ENCODE measurements at places on chromosomes 7 and 10.

- DNase-seq = no peak
Observed at GRCh38 chr10:95517536-95518454, 43.4 kb downstream of the SORBS1 start.

DNA sequence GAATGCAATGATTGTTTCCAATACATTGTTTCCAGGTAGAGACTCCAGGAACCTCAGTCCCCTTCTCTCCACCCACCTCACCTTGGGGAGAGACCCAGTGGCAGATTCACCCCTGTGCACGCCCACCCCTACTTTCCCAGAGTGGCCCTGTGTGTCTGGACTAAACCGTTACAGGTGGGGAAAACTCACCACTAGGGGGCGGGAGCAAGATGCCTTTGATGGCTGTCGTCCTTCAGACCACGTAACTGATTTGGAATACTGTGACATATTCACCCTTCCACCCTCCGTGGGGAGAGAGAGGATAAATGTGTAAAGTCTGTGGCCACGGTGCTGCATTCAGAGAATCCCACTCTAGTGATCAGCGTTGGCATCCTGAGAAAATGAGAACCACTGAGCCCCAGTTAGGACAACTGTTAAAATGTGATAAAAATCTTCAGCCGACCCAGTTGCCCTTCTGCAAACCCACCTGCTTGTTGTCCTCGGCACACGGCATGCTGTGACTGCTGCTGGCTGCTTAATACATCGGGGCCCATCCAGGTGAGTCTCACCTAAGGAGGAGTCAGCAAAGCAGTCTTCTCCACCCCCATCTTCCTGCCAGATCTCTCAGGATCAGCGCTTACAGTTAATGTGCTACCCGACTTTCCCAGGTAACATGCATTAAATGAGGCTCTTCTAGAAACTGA, 41.5 kb upstream of the NMT2 start:
- peak; percentile 81 for DNase-seq

DNA sequence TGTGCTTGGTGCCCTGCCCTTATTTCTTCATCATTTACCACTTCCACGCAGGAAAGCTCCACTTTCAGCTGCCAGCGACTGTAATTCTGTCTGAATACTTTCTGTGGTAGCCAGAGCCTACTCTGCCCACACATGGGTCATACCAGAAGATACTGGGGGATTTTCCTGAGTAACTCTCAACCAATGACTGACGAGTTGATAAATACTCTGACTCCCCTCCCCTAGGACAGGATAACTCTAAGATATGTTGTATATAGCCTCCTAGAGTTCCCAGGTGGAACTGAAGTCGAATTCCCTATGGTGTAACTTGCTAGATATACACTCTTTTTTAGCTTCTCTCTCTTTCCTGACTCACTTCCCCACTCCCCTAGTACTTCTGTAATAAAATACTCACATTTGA, 29.8 kb downstream of the SEM1 start:
- DNase-seq = no peak

- DNase-seq = no peak
Observed at GRCh38 chr7:12378389-12378788, 25.3 kb downstream of the VWDE start.

Measured in CD4-positive, alpha-beta T cell treated with Interleukin-15 for 4 hours (primary cell).